Brain pericyte (primary cell): ENCODE measurements at places on chromosomes 1 and 21.

DNA sequence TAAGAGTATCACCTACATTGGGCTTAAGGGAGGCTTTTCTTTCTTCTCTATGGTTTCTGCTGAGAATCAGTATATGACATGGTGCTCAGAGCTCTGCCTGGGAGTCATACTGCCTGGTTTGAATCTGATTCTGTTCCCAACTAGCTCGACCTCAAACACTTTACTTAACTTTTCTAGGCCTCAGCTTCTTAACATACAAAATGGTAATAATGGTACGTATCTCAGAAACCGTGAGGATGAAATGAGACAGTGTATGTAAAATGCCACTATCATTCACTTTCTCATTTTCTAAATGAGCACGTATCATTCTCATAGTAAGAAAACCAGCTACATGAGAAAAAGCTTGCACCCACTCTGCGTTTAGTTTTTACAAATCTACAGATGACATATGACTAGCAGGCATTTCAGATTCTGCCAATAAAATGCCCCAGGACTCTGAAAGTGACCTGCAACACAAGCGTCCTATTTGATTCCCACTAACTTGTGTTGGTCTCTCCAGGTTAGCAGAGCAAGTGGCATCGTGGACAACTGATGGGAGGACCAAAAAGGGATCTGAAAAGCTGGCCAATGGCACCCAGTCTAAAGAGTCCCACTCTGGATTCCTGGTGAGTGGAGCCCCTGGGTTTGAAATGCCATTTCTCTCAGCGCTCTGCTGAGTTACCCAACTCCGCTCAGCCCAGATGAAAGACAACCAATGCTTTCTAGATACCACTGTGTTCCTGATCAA is 6.1 kb downstream of the CTNNBIP1 start:
- DNase-seq, result no peak

DNA sequence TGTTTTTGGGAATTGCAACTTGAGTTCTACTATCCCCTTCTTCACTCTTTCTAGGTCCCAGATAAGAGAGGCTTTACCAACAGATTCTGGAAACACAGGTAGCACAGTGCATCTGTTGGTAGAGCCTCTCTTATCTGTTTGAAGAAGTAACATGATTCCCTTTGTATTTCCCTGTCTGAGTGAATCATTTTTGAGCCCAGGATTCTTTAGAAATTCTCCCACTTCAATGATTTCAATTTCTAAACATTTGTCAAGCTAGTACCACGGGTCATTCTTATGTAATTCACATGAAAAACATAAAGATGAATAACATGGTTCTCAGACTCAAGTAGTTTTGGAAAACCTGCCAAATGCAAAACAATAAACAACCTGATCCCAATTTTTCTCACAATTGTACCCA is 72.0 kb upstream of the DUSP10 start:
- no peak for DNase-seq

DNA sequence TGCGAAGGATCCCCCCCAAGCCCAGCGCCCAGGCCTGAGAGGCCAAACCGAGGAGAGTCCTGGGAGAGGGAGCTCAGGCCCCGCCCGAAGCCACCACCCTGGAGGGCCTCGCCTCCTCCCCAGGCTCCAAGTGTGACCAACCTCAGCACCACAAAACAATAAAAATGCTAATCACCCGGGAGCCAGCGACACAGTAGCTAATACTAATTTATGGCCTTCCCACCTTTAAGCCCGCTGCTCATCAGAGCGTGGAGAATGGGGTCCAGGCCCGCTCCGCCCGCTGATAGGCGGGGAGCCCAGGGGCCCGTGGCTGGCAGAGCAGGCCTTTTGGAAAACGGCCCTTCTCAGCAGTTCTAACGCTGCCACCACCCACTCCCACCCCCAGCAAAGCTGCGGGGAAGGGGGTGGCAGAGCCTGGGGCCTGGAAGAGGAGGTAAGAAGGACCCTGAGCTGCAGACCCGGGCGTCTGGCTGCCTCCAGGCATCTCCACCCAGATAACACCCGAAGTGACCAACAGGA is 20.4 kb upstream of the TAS1R2 start:
- no peak for DNase-seq

GRCh38 chr1:42128964-42129363 is 24.2 kb upstream of the GUCA2B start:
- DNase-seq, result no peak

DNA sequence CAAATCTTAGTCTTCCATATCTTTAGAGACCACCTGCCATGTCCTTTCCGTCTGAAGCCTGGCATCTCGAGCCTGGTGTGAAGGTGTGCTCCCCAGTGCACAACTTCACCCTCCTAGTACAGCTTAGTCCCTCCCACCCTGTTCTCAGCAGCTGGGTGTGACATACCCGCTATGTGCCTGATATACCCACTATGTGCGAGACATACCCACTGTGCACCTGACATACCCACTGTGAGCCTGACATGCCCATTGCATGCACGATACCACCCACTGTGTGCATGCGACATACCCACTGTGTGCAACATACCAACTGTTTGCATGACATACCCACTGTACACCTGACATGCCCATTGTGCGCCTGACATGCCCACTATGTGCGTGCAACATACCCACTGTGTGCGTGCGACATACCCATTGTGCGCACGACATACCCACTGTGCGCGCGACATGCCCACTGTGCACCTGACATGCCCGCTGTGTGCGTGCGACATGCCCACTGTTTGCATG is 3.0 kb upstream of the RRP1 start:
- DNase-seq, result no peak

DNA sequence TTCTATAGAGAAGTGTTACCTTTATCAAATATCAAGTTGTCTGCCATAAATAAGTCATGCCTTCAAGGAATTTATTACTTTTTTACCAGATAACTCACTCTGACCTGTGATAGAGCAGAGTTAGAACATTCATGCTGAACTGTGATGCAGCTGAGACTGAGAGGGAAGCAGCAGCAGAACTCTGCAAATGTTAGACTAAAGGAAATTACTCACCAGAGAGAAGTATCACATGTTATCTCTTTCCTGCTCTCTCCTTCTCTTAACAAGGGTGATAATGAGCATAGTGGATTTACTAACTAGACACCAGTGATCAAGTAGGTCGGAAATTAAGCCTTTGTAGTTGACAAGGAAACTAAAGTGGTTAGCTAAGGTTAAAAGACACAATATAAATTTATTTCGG is 181.6 kb downstream of the RASAL2 start:
- no peak for DNase-seq

- DNase-seq, result no peak
Measured at GRCh38 chr1:61620536-61620935, 104.4 kb downstream of the TM2D1 start.

- DNase-seq, result no peak
Measured at GRCh38 chr1:39250460-39251240, 46.2 kb downstream of the MACF1 start.

DNA sequence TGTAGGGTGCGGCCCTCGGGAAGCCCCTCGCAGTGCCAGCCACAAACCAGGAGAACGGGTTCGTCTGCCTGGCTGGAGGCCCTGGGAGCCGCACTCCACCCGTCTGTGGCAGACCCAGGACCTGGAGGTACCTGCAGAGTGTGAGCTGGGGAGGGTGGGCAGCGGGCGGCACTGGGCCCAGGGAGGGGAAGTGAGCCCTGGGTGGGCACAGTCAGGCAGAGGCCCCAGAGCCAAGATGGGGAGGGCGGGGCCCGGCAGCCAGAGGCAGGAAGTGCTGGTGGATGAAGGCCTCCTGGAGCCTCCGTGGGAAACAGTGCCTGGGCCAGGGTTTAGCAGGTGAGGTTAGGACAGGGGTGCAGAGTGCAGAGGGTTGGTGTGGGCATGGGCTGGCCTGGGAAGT is 4.0 kb upstream of the PEX10 start:
- DNase-seq, result no peak

- DNase-seq, result no peak
Measured at GRCh38 chr1:58108783-58109182, 437.7 kb downstream of the OMA1 start.

- DNase-seq, result no peak
Measured at GRCh38 chr1:193368302-193368701, 181.9 kb upstream of the B3GALT2 start.
